ENCODE measurements at places on chromosomes 2 and 18.

DNA sequence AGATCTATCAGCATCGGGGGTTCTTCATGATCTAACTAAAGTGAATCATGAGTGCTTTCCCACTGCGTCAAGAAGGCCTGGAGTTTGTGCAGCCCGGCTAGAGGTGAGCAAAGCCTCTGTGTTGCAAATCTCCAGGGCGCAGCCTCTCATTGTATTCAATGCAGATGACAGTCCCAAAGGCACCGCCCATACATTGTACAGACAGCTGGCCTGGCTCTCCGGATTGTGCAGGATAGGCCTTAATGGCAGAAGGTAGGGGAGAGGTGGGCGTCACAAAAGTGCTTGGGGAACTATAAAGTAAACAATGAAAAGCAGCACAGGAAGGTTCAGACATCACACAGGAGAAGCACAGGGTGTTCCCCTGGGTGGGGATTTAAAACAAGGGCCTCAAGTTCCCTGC is 907 bp upstream of the GYPC start:
- peak overlapping the region; percentile 93 for H3K4me3 ChIP-seq
- peak; percentile 20 for DNase-seq
- peaks cover 6% of the 10 kb centered on the region for H3K36me3 ChIP-seq
- H3K4me1 ChIP-seq = peaks cover 46% of the 10 kb centered on the region
- peak overlapping the region; percentile 92 for H3K27ac ChIP-seq
- no peaks in the 10 kb centered on the region for H3K27me3 ChIP-seq

DNA sequence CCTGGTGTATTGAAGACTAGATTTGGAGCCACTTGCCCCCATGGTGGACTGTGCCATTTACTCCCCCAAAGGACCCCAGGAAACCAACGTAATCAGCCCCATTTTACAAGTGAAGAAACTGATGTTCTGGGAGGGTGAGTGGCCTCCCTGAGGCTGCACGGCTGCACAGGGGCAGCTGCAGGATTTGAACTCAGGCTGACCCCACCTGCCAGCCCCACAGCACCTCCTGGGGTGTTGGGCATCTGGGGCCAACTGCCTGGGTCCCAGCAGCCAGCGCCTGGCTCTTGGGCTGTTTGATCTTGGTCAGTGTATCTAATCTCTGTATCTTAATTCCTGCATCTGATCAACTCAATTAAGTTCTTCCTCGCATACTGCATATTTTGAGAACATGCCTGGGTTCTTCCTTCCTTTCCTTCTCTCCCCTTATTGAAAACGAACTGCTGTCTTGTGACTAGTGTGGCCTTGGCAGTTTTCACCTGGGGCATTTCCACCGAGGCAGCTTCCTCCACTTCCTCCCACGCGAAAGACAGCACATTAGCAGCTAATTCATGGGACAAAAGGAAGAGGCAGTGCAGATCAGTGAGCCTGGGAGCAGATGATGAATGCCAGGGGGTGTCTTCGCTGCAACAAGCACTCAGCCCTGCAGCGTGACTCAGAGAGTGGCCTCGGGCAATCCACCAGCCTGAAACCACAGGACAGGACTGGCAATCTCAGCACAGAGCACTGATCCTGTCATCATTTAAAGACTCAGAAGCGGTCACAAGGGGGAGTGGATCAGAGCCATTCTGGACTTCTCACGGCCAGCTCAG is 184.1 kb upstream of the RAB12 start:
- H3K4me3 ChIP-seq = no peak overlapping the region
- no peak for DNase-seq
- peaks cover 5% of the 10 kb centered on the region for H3K4me1 ChIP-seq
- no peak overlapping the region for H3K27ac ChIP-seq
- no peaks in the 10 kb centered on the region for H3K36me3 ChIP-seq

- no peak overlapping the region for H3K27ac ChIP-seq
- peaks cover 85% of the 10 kb centered on the region for H3K27me3 ChIP-seq
- DNase-seq = no peak
- H3K4me3 ChIP-seq = no peak overlapping the region
- no peaks in the 10 kb centered on the region for H3K4me1 ChIP-seq
Measured at GRCh38 chr2:219059375-219059724, 1.4 kb downstream of the IHH start.

DNA sequence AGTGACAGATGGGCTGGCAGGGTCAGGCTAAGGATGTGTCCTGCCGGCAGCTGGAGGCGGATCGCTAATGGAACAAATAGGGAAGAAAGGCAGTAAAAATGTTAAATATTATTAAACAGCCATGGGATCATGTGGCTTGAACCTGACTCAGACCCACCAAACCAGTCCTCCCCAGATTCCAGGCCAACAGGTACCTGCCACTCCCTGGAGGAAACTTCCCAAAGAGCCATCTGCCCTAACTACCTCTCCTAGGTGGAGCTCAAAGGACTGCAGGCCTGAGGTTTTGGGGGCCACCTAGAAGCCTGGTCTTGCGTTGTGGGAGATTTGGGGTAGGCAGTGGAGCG is 34.3 kb downstream of the CIB4 start:
- no peaks in the 10 kb centered on the region for H3K36me3 ChIP-seq
- no peak for DNase-seq
- H3K27me3 ChIP-seq = peaks cover 10% of the 10 kb centered on the region
- H3K4me3 ChIP-seq = no peak overlapping the region
- peaks cover 17% of the 10 kb centered on the region for H3K4me1 ChIP-seq

DNA sequence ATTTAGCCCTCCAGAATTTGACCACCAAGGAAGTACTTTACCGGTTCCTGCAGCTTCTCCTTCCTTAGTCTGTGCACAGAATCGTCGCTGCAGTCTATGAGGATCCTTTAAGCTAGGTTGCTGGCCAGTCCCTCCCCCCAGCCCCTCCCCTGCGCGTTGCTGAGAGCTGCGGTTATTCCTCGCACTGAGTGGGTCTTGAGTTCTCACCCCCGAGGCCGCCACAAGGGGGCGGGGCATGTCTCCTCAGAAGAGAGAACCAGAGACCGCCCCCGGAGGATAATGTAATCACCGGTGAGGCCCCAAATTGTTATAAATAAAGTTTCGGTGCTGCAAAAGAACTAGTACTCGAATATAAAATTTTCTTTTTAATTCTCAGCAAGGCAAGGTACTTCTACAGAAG is 1184.9 kb upstream of the CDH2 start:
- H3K4me3 ChIP-seq = no peak overlapping the region
- no peaks in the 10 kb centered on the region for H3K4me1 ChIP-seq
- no peak overlapping the region for H3K27ac ChIP-seq
- no peak for DNase-seq

- H3K36me3 ChIP-seq = no peaks in the 10 kb centered on the region
- peaks cover 35% of the 10 kb centered on the region for H3K4me1 ChIP-seq
- no peak overlapping the region for H3K27ac ChIP-seq
- H3K4me3 ChIP-seq = no peak overlapping the region
- DNase-seq = no peak
- H3K27me3 ChIP-seq = no peaks in the 10 kb centered on the region
Measured at GRCh38 chr2:162029287-162029901, 44.6 kb downstream of the DPP4 start.

- H3K27me3 ChIP-seq = no peaks in the 10 kb centered on the region
- H3K4me1 ChIP-seq = peaks cover 14% of the 10 kb centered on the region
- H3K36me3 ChIP-seq = peaks cover 39% of the 10 kb centered on the region
- no peak for DNase-seq
- H3K4me3 ChIP-seq = no peak overlapping the region
Measured at GRCh38 chr2:63875559-63876245, 34.0 kb downstream of the UGP2 start.

DNA sequence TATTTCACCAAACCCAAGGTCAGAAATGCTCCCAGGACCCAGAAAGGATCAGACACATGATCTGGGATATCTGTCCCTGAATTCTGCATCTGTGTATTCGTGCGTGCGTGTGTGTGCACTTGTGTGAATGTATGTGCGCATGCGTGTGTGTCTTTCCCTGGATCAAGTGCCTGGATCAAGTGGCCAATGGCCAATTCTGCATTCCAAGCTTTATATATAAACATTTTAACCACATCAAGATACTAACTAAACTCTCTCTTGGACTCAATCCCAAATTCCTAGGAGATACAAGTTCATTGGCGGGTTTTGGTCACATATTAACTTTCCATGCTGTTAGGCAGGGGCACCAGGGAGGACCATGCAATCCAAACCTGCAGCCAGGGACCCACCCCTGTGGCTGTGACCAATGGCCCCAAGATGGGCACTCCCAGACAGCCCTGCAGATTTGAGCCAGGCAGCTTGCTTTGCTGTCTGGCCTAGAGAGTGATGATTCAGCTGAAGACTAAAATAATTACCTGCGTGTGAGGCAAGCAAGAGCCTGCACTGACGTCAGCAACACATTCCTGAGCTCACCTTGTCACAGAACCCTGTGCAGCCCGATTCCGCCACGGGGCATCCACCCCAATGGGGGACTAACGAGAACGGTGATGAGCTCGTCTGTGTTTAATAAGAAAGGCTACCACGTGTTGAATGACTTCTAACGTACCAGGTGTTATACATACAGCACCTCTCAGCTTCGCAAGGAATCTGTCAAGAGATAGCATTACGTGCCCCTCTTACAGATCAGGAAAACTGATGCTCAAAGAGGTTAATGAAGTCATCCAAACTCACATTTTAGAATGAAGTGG is 45.3 kb upstream of the ROCK2 start:
- no peaks in the 10 kb centered on the region for H3K27me3 ChIP-seq
- no peaks in the 10 kb centered on the region for H3K36me3 ChIP-seq
- no peak overlapping the region for H3K27ac ChIP-seq
- H3K4me1 ChIP-seq = peaks cover 24% of the 10 kb centered on the region

DNA sequence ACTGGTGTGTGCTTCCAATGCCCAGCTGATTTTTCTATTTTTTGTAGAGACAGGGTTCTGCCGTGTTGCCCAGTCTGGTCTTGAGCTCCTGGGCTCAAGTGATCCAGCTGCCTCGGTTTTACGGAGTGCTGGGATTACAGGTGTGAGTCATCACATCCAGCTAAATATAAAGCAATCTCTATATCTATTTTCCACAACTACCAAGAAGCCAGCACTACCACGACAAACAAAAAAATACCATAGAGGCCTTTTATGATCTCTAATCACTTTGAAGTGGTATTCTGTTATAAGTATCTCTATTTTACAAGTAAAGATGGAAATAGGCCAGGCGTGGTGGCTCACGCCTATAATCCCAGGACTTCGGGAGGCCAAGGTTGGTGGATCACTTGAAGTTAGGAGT is 34.7 kb downstream of the C2orf74 start:
- DNase-seq = no peak
- H3K4me3 ChIP-seq = no peak overlapping the region
- no peak overlapping the region for H3K27ac ChIP-seq
- H3K4me1 ChIP-seq = no peaks in the 10 kb centered on the region

DNA sequence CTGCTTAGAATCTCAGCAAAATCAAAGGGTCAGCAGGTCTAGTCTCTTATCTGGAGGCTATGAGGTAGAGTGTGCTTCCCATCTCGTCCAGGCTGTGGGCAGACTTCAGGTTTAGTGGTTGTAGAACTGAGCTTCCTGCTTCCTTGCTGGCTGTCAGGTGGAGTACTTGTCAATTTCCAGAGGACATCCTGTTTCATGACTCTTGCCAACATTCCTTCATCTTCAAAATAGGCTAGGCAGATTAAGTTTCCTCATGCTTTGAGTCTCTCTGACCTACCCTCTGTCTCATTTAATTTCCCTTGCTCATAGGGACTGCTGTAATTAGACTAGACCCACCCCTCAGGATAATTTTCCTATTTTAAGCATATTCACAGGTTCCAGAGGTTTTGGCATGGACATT is 562.6 kb downstream of the SPAG16 start:
- no peak overlapping the region for H3K4me3 ChIP-seq
- H3K4me1 ChIP-seq = no peaks in the 10 kb centered on the region
- no peak overlapping the region for H3K27ac ChIP-seq
- peaks cover 2% of the 10 kb centered on the region for H3K36me3 ChIP-seq

GRCh38 chr2:168127371-168127770 is 120.0 kb downstream of the STK39 start:
- peaks cover 19% of the 10 kb centered on the region for H3K4me1 ChIP-seq
- DNase-seq = no peak
- no peak overlapping the region for H3K4me3 ChIP-seq

DNA sequence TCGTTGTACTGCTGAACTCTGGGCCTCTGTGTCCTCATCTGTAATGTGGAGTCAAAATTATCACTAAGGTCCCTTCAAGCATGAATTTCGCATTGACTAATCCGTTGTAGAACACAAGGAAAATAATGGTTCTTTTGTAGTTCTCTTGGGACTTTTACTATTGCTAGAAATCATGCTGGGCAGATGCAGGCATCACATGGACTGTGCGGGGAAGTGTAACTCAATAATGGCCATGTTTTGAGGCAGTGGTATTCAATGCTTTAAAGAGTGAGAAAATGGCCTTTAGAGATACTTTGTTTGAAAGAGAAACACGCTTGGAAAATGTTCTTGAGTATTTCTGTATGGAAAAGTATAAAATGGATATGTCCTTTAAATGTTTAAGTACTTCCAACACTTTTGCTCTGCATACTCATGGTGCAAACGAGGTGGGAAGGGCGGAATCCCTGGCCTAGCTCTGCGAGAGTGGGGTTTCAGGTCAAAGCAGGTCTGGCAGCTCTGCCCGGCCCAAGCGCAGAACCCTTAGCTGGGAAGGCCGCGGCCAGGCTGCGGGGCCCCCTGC is 117.3 kb upstream of the MSTN start:
- H3K4me3 ChIP-seq = peak overlapping the region; percentile 66
- H3K36me3 ChIP-seq = no peaks in the 10 kb centered on the region
- no peak overlapping the region for H3K27ac ChIP-seq
- H3K27me3 ChIP-seq = no peaks in the 10 kb centered on the region
- H3K4me1 ChIP-seq = peaks cover 15% of the 10 kb centered on the region
- no peak for DNase-seq

DNA sequence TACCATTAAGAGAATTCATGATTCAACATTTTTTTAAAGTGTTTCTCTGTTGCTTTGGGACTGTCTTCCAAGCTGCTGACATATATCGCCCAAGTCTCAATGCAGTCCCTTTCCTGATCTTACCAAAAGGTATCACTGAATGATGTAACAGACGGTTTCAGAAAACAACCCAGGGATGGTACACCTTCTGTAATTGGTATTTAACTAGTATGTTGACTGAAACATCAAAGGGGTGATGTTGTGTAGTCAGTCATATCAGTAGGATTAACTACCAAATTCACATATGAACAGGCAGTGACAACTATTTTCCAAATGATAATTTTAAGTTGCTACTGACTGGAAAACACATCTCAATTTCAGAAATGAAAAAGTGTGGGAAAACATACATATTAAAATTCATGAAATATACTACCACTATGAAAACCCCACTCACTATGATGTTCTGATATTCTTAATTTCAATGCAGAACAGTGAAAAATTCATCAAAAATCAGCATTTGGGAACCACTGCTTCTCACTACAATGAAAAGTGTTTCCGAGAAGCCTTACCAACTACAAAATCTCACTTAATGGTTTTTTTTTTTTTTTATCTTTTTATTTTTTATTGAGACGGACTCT is 59.8 kb downstream of the MEMO1 start:
- no peak overlapping the region for H3K27ac ChIP-seq
- no peak overlapping the region for H3K4me3 ChIP-seq
- H3K36me3 ChIP-seq = peaks cover 3% of the 10 kb centered on the region
- no peaks in the 10 kb centered on the region for H3K27me3 ChIP-seq
- DNase-seq = no peak

DNA sequence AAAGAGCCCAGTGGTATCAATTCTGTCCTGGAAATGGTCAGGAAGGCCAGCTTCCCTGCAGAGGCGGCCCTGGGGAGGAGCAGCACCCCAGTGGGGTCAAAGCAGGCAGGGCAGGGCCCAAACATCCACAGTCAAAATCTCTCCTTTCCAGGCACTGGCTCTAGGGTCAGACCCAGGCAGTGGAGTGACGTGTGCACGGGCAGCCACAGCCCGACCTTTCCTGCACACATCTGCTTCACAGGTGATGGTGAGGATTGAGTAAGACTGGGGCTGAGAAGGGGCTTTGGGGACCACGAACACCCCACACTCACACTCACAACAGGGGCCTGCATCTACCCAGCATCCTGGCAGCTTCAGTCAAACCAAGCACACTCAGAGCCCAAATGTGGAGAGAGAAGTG is 97.8 kb upstream of the GLI2 start:
- no peaks in the 10 kb centered on the region for H3K36me3 ChIP-seq
- no peak overlapping the region for H3K27ac ChIP-seq
- H3K27me3 ChIP-seq = peaks cover 2% of the 10 kb centered on the region
- H3K4me1 ChIP-seq = no peaks in the 10 kb centered on the region
- no peak for DNase-seq
- H3K4me3 ChIP-seq = no peak overlapping the region

Measured in neural crest cell (in vitro differentiated cells).